CD4-positive, alpha-beta T cell treated with Interleukin-1 beta for 1 hour (primary cell): ENCODE measurements at places on chromosomes 7 and 10.

DNA sequence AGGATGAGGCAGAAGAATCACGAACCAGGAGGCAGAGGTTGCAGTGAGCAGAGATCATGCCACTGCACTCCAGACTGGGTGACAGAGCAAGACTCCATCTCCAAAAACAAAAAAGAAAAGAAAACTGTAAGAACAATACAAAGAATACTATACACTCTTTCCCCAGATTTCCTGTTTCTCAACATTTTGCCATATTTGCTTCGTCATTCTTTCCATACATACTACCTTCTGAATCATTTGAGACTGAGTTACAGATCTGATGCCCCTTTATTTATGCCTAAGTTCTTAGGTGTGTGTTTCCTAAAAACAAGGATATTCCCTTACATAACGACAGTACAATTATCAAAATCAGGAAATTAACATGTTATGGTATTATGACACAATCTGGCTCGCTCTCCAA is 168.4 kb upstream of the CELF2 start:
- DNase-seq, result no peak

DNA sequence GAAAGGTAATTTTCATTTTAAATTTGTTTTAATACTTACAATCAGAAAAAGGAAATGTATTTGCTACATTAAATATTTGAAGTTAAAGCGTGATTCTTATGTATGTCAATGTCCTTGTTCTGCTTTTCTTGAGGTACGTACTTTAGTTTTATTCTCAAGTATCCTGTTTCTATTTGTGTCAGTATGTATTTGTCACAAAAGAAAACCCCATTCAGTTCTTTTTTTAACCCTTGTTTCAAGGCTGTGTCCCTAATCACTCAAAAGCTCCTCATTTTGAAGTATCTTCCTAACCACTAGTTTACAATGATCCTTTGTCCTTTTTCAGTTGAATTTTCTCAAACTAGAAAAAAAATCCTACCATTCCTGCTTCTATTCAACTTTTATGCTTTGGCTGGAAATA is 25.2 kb downstream of the NHLRC2 start:
- no peak for DNase-seq

GRCh38 chr7:105756367-105756766 is 120.0 kb downstream of the ATXN7L1 start:
- no peak for DNase-seq

- DNase-seq, result no peak
Observed at GRCh38 chr10:105210546-105210945, 569.5 kb downstream of the SORCS3 start.

DNA sequence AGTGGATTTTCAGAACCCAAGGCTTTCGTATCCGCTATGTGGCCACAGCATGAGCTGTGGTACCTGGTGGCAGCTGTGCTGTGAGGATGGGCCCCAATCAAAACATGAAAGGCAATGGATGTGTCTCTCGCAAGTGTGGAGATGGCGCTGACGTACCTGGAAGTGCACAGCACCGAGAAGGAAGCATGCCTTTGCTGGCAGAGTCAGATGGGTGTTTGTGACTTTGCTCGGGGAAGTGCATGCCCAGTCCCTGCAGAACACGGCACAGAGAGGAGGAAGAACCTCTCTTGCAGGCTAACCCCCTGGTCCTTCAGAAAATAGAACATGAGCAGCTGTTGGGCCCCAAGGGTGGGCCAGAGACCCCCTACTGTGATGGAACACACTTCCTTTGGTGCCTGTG is 654.1 kb upstream of the ZWINT start:
- no peak for DNase-seq

DNA sequence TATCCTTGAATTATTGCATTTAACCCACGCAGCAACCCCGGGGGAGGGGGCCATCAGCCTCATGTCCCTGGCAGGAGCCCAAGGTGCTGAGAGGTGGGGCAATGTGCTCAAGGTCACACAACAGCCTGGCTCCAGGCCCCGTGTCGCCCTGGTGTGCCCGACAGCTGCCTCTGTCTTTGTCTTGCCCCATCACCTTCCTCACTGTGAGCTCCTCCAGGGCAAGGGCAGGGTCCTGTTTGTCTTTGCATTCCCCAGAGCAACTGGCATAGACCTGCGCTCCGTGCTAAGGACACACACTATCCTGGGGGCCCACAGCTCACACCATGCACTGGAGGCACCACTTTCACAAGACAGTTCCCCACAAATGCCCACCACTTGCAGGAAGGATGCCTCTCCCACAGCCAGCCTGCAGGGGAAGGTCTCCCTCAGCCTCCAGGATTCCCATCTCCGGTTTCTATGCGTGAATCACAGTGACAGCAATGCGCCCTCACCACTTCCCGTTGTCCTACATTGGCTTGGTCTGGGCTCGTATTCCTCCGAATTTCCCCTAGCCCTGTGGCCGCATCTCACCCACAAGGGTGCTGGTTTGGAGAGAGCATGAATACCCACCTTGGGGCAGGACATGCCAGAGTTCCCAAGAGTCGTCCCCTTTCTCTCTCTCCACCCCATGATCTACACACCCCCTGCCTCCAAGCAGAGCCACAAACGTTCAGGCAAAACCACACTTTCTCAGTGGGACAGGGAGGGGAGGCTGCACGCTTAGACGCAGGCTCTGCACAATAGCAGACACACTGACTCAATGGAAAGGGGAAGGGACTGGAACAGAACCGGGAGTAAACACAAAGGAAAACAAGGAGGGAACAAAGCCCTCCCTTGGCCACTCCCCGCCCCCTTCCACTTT is 10.3 kb downstream of the ITPRIP start:
- DNase-seq, result no peak

GRCh38 chr10:132176623-132177500 is 9.9 kb upstream of the DPYSL4 start:
- no peak for DNase-seq
